Frontal cortex (tissue), 4 donors: ENCODE measurements at places on chromosomes 16 and 17.

DNA sequence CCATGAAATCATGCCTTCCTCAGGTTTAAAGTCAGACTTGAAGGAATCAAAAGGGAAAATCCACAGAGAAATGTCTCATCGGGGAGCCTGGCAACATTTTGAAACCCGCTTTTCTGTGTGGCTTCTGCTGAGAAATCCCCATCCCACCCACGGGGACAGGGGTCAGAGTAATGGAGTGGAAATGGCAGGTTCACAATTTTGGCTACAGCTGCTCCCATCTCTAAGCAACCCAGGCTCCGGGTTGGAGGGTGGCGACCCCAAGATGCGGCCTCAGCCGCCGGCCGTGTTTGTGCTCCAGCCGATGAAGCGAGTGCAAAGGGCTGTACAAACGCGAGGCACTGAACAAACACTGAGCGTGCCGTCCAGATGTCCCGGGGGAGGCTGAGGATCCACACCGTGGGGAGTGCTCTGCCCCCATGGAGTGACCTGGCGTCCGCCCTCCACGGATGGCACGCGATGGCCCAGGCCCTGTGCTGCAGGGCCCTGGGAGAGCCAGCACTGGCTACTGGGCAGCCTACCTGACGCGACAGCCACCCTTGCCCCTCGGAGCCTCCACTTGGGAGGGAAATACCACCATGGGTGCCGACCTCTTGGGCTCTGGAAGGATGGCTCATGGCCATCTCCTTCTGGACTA, 22.2 kb downstream of the SLC43A2 start:
- no peak for DNase-seq

DNA sequence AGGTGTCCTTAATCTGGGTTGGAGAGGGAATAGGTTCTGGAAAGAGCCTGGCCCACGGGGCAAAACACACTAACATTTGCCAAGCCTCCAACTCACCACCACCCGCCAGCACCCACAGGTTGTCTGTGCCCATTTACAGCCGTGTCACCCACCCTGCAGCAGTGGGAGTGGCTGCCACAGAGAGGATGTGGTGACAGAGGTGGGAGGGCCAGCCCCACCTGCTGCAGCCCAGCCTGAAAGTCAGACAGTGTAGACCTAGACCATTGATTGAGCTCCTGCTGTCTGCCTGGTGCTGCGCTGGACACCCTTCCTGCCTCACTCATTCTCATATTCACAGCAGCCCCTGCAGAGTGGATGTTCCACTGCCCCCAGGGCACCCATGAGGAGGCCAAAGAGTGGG, 44.7 kb downstream of the IL21R start:
- DNase-seq = no peak

DNA sequence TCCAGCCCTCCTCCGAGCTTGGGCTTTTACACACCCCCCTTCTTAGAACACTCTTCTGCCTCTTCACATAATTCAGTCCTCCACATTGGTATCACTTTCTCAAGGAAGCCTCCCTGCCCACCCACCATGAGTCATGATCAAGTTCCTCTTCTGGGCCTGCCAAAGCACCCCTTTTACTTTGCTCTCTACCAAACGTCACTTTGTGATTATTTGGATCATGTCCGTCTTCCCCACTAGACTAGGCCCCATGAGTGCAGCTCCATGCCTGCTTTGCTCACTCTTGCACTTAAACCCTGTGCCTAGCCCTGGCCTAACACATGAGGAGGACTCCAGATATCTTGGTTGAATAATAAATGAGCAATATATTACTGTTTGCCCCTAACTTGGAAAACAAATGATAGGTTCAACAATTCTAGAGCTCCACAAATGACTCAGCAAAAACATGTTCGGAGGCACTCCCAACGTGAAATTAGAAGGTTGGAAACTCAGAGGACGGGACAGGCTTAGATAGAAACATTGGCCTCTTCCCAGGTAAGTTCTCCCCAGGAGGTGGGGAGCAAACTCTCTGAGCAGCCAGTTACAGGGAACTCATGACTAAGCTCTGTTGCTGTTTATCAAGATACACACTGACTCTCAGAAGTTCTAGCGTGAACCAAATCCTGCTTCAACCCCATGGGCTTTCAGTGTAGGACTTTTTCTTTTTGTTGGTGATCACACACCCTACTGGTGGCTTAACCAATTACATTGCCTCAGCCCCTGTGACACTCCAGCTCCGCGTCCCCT, 28.3 kb downstream of the G6PC1 start:
- peak; percentile 37 for DNase-seq

GRCh38 chr17:39209317-39210092, 9.4 kb downstream of the RPL19 start:
- DNase-seq = peak; percentile 77

GRCh38 chr16:71460941-71461340, 1.1 kb downstream of the ZNF23 start:
- no peak for DNase-seq

DNA sequence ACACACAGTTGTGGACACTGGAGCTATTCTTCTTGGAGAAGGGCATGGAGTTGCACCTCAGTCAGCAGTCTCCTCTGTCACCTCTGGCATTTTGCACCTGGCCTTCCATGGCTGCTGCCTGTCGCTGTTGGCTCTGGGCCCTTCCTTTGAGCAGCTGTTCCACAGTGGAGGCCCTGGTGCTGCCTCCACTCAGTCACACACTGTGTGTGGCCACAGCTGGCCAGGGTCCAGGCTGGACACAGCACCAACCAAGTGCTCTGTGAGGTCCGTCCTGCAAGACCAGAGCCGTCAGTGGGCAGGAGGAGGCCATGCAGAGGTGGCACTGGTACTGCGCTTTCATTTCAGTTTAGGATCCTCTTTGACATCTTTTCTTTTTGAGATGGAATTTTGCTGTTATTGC, 21.6 kb upstream of the MED9 start:
- no peak for DNase-seq

DNA sequence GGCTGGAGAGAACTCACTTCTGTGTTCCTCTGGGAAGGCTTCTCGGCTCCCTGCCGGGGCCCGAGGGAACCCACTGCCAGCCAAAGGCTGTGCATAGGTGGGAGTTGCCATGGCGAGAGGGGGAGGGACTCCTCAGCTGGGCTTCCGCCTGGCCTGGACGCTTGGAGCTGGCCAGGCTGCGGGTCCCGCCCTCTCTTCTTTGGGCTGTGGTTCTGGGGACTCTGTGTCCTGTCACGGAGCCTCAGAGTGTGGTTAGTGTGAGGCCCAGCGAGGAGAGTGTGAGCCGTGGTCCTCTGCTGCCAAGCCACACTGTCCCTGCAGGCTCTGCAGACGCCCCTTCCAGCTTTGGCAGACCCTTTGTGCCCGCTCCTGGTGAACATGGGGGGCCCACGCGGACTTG, 123.1 kb downstream of the OR1D5 start:
- DNase-seq = peak; percentile 34

GRCh38 chr16:68009157-68009735, 6.5 kb downstream of the DPEP2NB start:
- no peak for DNase-seq

GRCh38 chr17:4738136-4739121, 1.2 kb upstream of the ZMYND15 start:
- no peak for DNase-seq
